ENCODE measurements at places on chromosomes 4 and X.

DNA sequence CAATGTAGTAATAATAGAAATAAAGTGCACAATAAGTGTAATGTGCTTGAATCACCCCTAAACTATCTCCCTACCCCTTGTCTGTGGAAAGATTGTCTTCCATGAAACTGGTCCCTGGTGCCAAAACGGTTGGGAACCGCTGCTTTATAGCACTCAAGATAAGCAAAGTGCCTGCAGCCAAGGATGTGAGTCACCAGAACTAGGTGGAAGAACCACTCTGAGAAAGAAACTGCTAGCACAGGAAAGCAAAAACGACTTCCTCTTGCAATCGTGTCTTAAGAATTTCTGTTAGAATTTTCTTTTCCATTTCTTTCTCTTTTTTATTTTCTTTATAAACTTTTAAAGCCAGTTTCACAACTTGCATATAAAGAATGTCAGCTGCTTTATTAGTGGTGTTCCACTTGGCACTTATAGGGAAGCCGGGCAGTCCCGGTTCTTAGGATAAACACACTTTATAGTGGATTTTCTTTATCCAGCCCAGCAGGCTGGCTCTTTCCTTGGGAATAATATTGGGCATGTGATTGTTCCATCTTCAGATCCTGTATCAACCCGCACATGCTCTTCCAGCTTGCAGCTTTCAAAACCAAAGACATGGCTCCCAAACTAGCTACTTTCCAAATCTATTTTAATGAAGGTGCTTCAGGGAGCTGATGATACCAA lies 32.3 kb upstream of the CXCL8 start:
- DNase-seq, result no peak

- DNase-seq, result no peak
Observed at GRCh38 chrX:132184871-132185270, 34.4 kb downstream of the RAP2C start.

DNA sequence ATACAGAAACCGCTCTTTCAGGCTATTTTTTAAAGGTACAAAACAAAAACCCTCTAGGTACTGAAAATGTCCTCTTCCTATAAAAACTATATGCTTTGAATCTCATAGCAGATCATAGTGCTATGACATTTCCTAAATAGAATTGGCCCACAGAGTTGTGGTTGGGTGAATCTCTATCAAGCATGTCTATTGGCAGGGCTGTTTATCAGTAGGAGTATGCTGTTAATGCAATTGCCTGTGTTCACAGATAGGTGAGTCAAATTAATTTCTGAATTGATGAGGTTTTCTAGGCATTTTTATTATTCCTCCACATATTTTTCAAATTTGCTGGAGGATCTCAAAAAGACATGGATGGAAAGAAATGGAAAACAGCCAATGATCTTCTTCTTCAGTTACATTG lies 73.9 kb downstream of the QRFPR start:
- DNase-seq, result no peak

DNA sequence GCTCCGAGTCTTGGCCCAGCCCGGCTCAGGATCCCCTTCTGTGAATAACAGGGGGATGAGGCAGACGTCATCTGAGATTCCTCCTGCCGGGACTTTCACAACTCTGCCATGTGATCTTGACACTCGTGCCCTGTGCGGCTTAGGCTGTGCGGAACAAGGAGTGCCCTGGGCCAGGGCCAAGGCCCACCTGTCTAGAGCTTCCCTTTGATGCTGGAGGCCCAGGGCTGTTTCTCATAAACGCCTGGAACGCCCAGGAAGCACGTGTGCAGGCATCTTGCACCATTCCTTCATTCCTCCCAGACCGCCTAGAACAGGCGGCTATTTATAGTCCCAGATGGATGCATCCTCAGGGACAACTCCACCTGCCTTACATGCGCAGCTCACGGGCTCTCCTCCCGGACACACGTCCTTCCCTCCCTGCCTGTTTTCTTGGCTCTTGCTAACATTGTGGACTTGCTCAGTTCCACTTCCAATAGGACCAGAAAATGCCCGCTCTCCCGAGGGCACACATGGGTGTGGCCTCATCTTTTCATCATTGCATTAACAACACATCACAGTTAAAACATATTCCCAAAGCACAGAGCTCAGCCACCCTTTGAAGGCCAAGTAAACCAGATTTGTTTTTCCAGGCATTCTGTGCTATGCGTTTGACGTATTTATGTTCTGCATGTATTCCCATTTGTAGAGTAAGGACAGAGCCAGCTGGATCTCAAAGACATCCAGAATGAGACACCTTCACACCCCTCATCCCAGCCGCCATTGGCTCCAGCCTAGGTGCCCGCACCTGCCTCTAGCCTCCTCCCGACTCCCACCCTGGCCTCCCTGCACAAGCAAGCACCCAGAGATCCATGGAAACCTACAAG lies 57.2 kb downstream of the ABLIM2 start:
- DNase-seq, result no peak
